ENCODE measurements at places on chromosomes 2 and 18.

GRCh38 chr2:217801711-217802110 is 201.1 kb downstream of the TNS1 start:
- DNase-seq, result no peak

- peak; percentile 60 for DNase-seq
Measured at GRCh38 chr2:202375033-202375608, 1.0 kb upstream of the BMPR2 start.

DNA sequence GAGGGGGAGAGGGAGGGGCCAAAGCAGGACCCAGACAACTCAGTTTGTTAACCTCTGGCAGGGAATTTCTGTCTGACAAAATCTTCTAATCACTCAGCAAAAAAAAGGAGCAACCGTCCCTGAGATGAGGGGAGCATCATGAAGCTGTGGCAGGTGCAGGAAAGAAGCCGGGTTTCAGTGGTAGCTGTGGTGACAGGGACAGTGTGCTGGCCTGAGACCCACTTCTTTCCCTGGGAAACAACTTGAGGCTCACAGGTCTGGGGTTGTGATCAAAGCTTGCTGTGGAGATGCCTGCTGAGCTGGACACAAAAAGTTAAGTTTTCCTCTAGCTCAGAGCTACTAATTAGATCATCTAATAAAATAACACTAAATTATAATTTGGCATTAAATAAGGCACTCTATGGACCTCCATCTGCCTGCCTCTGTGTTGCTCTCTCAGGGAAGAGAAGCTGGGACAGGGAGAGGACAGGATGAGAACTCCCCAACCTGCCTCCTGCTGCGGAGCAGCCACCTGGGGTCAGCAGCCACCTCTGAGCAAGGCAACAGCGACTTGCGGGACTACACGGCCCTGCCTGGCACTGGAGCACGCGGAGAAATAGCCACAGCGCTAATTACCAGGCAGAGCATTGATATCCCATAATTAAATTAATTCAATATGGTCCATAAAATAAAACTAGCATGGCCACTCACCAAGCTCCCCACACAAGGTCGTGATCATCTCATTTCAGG is 104.6 kb upstream of the TEX51 start:
- DNase-seq, result no peak

GRCh38 chr2:112910219-112910618 is 746 bp upstream of the IL37 start:
- DNase-seq, result peak; percentile 38

GRCh38 chr2:108635630-108636354 is 83.5 kb upstream of the RANBP2 start:
- DNase-seq, result no peak

GRCh38 chr18:70418546-70419311 is 129.9 kb downstream of the SOCS6 start:
- no peak for DNase-seq

Data from NCI-H1092 treated with DMSO at 0.1 percent for 48 hours (cell line).